ENCODE measurements at places on chromosomes 6 and 20.

DNA sequence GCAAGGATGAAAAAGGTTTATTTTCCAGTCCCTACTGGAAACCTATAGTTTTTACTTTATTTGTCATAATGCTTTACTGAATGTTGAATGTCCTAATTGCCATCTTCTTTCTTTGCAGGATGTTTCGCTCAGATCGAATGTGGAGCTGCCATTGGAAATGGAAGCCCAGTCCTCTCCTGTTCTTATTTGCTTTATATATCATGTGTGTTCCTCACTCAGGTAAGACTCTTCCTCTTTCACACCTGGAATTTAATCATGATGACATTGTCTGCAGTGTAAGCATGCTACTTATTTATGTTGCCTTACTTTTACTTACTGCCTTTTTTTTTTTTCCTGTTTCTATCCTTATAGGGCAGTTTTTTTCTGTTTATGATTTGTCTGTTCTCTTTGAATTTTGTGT, 7.6 kb downstream of the ADGRG6 start:
- ATAC-seq: no peak

DNA sequence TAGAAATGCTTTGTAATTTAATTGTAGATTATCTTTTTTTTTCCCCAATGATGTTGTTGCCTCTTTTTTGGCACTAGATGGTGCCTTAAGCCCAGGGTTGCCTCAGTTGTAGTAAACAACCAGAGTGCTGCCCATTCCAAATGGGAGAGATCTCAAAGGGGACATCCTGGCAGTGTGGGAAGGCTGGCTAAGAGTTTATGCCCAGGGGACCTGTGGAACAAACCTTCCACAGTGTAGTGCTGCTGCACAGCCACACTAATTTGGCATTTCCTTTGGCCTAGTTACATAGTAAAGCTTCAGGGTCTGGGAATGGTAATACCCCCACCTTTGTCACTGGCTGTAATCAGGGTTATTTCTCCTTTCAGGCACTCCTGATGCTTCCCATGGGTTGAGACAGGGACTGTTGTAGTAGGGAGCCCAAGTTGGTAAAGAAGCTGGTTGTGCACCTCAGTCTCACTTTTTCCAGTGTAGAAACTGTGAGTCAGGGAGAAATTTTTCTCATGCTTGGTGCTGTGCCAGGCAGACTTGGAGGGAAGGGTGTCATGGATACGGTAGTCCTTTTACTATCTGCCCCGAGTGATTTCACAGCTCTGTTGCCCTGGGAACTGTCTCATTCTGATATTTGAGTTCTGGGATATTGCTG, 177.8 kb upstream of the ECI2 start:
- ATAC-seq: no peak

GRCh38 chr6:25756382-25757363, 2.1 kb downstream of the SLC17A4 start:
- no peak for ATAC-seq

- peak; percentile 94 for ATAC-seq
These were observed 102.2 kb downstream of the DCDC2 start for GRCh38 chr6:24255676-24256075.

GRCh38 chr6:88972504-88973423, 9.3 kb upstream of the RNGTT start:
- ATAC-seq: no peak

DNA sequence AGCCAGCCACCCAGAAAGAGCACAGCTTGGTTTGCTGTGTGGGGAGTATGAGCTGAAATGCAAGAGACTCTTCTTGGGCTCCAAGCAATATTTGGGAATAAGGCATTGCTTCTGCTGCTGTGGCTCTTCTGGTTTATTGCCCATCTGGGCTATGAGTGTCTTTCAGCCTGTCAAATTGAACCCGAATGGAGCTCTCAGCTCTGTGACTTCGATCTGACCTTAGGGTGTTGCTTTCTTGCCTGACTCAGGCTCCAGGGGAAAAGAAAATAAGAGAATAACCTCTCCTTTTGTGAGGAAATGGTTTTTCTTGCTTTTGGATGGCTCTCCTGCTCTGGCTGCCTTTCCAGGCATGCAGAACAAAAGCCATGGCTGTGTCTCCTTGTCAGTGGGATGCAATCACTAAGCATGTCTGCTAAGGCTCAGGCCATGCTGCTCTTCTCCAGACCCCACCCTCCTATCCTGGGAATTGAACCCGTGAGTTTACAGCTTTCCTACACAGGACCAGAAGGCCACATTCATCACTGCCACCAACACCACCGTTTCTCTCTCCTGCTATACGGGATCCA, 169.4 kb upstream of the JAG1 start:
- no peak for ATAC-seq

DNA sequence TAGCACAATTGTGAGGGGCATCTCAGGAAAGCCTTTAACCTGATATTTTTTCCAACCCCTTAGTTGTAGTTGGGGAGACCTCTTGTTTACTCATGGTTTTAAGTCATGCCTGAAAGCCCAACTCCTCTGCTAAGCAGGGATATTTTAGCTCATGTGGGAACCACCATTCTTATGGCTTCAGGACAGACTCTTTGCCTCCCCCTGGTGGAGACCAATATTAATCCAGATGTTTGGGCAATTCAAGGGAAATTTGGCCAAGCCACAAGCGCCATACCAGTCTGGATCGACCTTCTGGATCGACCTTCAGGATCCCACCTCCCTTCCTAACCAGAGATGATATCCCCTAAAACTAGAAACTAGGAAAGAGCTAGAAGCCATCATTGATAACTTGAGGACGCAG, 211.2 kb downstream of the C6orf118 start:
- ATAC-seq: no peak

DNA sequence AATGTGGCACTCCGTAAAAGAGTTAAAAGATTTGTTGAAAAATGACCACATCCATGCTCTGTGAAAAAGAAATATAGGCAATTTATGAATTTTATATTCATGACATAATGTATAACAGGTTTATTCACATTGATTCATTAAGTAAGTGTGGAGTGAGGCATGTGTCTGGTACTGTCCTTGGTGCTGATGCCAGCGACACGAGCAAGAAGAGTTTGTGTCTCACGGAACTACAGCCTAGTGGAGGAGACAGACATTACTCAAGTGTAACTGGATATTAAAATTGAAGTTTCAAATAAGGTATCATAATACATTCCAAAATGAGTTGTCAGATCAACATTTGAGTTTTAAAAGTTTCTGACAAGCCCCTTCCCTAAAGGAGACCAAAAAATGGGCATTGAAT, 158.2 kb upstream of the PRND start:
- no peak for ATAC-seq

GRCh38 chr6:90753820-90754643, 167.2 kb upstream of the MAP3K7 start:
- ATAC-seq: no peak
